ENCODE measurements at places on chromosomes 5 and 9.

DNA sequence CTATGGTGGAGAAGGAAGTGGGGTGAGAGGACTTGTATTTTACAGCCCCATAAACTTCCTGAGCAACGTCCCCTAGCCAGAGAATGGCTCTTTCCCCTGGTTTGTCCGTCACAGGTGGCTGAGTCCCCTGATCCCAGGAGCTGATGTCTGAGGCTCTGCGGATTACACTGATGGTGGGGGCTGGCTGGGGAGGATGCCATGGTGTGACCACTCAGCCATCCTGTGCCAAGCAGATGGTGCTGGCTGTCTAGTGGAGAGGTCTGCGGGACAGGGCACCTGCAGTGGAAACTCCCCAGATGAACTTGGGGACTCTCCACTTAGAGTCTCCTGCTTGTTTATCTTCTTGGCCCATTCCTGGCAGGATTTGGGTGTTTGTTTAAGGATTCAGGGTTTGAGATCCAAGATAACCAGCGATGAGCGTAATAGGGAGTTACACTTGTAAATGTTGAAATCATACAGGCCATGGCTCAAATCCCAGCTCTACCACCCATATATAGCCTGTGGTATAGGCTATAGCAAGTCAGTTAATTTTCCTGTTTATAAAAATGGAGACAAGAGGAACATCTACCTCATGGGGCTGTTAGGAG lies 4.7 kb upstream of the PTGS1 start:
- DNase-seq = no peak

DNA sequence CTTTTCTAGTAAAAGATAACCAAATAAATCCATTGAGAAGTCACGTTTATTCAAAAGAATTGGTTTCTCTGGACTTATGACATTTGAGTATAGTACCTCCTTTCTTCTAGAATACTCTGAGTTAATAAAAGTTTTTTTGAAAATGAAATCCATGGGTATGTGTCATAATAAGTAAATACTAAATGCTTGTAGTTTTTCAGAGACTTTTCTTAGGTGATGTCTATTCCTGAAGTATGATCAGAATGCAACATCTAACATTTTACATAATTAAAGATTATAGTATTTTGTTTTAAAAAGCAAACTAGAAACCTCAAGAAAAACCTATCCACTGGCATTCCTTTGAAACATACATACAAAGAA lies 63.2 kb downstream of the NFIB start:
- DNase-seq = no peak

DNA sequence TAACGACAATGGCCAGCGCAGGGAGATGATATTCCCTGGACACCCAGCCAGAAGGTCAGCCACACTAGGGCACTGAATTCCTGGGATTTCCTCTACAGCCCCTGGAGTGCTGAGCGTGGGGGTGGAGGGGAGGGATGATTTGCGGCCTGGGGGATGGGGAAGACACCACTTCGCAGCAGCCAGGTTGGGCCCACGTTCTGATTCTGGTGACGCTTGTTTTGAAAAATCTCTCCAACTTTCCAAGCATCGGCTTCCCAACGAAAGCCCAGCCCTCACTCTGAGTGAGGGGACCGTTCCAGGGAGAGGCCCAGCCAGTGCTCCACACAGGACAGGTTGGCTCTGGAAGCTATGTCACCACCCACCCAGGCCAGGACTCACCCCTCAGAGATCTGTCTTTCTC lies 5.4 kb downstream of the GFPT2 start:
- DNase-seq = no peak

DNA sequence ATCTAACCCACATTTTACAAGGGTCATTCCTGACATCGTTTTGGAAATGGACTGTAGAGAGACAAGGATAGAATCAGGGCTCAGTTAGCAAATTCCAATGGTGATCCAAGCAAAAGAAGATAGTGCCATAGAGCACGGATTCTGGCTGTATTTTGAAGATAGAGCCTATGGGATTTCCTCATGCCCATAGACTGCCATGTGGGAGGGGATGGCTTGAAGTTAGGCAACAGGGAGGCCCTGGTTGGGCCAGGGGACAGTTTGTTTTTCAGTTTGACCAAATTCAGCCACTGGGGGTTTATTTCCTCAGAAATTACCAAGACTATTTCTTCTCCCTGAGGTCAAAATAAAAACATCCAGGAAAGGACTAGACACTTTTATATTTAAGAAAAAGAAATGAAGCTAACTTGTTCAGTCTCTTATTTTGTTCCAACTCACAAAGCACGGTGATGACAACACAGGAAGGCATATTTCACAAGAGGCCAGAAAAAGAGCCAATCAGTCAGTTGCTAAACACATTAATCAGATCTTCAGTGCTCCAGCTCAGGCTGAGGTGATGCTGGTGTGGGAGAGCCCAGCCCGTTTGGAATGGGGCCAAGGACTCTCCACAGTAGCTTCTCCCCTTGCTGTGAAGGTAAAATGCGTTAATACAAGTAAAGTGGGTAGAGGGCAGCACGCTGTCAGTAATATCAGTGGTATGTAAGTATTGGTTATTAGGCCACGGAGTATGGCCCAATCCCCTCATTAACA lies 4.4 kb upstream of the DCTN4 start:
- DNase-seq = peak; percentile 12

DNA sequence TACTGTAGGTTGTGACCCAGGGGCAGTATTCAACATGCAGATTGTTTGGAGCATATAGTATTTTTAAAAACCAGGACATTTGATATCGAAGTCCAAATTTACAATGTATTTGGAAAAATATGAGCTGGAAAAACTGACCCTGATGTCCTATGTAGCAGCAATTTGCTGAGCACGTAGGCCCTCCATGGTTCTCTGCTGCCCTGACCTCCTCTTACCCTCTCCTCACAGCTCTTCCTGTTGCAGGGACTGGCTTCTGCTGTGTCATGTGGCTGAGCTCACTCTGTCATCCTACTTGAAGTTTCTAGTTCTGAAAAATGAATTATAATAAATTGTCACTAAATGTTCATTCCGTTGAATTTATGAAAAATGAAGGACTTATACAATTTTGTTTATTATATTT lies 4.1 kb upstream of the ASPN start:
- DNase-seq = no peak

GRCh38 chr5:95962785-95963184 lies 1.1 kb upstream of the ELL2 start:
- no peak for DNase-seq

DNA sequence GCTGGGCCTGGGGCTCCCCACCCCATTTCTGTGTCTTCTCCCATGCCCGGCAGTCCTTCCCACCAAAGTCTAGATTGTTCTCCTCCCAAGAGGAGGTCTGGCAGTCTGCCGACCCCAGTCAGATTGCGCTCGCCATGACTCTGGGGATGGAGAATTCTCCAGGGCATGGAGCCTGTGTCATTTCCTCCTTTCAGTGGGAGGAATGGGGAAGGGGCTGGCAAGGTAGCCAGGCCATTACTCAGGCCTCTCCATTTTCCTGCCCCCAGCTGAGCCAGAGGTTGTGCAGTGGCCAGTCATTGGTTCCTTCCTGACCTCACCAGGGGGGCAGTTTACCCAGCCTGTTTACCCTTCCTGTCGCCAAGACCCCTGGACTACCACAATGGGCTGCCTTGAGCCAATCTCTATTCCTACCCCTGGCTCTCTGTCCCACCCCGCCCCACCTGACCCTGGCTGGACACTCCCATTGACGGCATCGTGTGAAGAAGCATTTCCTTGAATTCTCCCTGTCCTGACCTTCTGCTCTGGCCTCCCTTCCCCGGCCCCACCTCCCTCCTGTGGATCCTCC lies 628 bp downstream of the SYNPO start:
- no peak for DNase-seq

GRCh38 chr5:79464278-79464677 lies 49.7 kb downstream of the HOMER1 start:
- DNase-seq = no peak

DNA sequence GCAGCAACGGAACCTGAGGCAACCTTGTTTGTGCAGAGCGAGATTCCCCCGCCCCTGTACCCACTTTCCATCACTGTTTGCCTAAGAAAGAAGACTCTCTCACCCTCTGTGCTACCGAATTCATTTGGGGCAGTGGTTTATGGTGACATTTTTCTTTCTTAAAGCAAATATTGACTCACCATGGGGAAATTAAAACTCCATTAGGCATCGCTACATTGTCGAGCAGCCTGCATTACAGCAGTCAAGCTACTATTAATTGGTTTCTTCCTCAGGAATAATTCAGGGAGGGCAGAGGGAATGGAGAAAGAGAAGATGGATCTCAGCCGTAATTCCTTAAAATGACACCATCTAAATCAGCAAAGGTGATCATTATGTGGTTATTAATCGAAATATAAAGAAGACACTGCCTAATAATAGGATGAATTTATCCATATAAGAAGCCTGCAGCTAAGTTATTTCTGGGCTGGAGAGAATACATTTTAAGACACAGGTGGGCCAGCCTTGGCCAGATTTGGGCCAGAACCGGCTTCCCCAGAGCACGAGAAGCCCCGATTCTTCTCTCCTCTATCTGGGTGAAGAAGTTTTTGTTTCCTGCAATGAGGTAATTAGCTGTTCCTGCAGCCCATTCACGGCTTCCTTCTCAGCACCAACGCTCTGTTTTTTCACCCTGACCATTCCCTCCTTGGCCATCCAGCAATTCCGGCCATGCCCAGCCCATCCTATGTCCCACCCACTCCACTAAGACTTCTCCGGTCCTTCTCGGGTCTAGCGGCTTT lies 16.8 kb downstream of the CFAP77 start:
- DNase-seq = no peak

- no peak for DNase-seq
Measured at GRCh38 chr5:14155075-14155474, 11.9 kb downstream of the TRIO start.

- no peak for DNase-seq
Measured at GRCh38 chr5:159902444-159903121, 13.7 kb upstream of the ADRA1B start.

DNA sequence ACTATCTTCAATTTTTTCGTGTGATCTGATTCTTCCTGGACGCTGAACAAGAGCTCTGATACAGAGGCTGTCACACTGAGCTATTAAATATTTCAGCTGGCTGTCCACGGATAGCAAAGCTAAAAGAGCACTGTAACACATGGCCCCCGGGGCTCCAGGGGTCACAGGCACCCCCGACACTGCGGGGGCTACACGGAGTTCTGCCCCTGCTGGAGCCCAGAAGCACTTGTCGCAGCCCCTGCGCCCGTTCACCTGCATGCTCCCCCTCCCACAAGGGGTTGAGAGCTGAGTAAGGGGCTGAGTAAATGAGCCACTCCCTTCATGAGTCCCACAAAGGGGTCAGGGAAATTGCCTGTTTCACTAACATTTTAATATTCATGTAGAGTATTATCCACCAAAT lies 316.3 kb downstream of the TMEM167A start:
- DNase-seq = no peak

Measured in NCI-H1092 treated with DMSO at 0.1 percent for 48 hours (cell line).